ENCODE measurements at places on chromosomes 5 and 9.

- DNase-seq: no peak
Observed at GRCh38 chr5:66529182-66529581, 67.0 kb upstream of the MAST4 start.

DNA sequence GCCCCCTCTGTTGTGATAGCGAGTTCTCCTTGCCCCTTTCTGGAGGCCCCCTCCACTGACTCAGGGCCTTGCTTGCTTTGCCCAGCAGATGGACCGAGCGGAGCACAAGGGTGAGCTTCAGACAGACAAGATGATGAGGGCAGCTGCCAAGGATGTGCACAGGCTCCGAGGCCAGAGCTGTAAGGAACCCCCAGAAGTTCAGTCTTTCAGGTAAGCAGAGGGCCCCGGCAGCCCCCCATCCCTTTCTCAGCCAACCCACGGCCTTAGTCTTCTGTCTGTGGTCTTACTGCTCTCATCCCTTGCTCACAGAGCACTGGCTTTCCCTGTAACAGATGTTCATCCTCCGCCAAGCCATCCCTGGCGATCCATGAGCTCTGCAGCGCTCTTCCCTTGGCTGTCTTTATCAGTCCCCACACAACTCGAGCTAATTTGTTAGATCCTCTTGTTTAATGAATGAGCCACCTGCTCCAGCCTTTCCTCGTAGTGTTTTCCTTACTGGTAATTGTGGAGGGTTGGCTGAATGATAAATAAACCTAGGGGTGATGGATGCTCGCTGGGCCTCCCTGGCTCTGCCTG lies 18.4 kb upstream of the RARS1 start:
- no peak for DNase-seq

- DNase-seq: no peak
Observed at GRCh38 chr5:13278148-13278547, 666.3 kb downstream of the DNAH5 start.

- no peak for DNase-seq
Observed at GRCh38 chr9:4102078-4102477, 197.8 kb downstream of the GLIS3 start.

GRCh38 chr5:55517804-55518203 lies 17.0 kb downstream of the PLPP1 start:
- no peak for DNase-seq

- DNase-seq: no peak
Observed at GRCh38 chr9:135085830-135086546, 1.5 kb upstream of the OLFM1 start.

GRCh38 chr5:74199005-74199404 lies 441.5 kb downstream of the ENC1 start:
- DNase-seq: no peak

DNA sequence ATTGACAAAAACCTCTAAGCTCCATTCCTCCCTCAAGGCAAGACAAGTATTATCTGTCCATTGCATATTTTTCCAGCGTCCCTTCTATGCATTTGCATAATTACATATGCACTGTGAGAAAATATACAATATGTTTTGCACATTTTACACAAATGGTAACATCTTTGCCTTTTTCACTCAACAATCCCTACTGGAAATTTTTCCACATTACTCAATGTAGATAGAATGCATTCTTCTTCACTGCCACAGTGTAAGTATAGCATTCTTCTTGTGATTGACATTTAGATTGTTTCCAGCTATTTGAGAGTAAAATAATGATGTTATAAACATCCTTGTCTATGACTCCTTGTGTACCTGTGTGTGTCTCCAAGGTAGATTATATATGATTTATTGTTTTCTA lies 205.0 kb downstream of the SLIT3 start:
- DNase-seq: no peak

DNA sequence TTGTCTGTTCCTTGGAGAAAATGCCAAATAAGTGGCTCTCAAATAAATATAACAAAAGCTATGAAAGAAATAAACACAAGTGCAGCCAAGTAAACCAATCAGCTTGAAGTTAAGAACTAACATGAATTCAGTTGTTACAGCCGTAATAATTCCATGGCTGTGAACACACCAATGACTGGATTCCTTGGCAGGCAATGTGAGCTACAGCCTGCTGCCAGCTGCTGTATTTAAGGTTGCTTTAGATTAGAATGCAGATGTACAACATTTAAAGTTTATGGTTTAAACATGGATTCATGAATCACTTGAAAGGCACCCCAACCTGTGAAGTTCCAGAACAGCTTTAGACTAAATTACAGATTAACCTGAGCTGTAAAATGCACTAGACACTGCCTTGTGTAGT lies 626.4 kb upstream of the SEMA6A start:
- DNase-seq: no peak

GRCh38 chr9:119095072-119095471 lies 274.2 kb downstream of the BRINP1 start:
- DNase-seq: no peak

DNA sequence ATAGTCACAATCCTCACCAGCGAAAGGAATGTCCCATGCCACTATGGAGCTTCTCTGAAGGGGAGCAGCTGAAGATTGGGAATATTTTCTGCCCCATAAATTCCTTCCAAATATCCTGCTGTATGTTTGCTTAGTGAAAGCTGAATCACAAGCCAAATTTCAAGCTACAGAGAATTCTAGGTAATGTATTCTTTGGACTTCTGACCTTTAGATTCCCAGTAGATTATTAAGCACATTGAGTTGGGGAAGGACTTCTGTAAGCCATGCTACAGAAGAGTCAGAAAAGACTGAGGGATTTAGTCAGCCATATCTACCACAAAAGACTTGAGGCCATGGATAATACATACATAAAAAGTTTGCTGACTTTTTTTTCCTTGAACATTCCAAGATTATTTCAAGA lies 1342.0 kb upstream of the NUDT12 start:
- DNase-seq: no peak

GRCh38 chr5:73486119-73486899 lies 11.9 kb upstream of the BTF3 start:
- DNase-seq: no peak

- no peak for DNase-seq
Observed at GRCh38 chr5:154505567-154505966, 27.5 kb upstream of the HAND1 start.

DNA sequence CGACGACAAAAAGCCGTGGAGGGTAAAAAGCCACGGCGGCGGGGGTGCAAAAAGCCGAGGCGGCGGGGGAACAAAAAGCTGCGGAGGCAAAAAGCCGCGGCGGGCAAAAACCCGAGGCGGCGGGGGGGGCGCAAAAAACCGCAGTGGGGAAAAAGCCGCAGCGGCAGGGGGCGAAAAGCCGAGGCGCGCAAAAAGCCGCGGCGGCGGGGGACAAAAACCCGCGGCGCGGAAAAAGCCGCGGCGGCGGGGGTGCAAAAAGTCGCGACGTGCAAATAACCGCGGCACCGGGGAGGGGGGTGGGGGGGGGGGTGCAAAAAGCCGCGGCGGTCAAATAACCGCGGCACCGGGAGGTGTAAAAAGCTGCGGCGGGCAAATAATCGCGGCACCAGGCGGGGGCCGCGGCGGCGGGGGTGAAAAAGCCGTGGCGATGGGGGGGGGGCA lies 511.5 kb downstream of the FOXD4L5 start:
- DNase-seq: no peak

DNA sequence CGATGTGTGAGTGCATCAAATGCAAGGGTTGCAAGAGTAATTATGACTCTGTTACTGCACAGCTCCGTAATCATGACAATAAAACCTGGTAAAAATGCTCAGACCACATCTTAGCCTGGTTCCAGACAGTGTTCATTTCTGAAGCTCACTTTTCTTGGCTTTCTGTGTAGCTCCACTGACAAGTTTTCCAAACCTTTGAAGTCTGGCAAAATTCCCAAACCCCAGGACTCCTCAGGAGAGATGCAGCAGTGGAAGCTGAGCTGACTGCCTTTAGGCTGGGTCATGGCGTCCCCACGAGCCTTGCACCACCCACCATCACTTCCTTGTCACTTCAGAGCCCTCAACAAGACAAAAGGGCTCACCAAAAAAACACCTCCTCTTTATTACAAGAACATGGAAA lies 131.6 kb upstream of the TAS2R1 start:
- no peak for DNase-seq

DNA sequence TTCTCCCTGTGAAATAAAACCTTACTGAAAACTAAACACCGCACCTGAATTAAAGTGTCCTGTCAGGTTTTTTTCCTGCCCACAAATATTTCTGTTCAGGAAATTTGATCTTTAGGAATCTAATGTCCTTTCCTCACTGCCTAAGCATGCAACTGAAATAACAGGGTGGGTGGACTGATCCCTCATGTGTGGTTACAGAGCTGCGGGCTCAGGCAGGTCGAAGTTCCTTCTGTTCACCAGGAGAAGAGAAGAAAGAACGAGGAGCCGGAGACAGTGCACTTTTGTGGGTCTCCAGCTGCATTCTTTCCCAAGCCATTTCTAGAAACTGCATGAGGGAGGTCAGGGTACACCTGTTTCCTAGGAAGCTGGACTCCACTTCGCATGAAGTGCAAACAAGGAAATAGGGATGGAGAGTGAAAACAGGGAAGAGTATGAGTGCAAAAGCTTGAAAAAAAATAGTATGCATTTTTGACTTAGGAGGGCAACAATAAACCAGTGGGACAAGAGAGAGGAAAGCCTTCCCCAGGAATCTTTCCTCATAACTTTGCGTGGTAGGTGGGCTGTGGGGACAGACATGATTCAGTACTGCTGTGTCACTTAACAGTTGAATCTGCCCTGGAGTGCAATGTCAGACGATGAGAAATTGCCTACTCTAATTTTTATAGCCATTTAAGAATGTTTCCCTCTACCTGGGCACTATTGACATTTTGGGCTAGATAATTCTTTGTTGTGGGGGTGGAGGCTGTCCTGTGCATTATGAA lies 60.3 kb downstream of the GCNT1 start:
- no peak for DNase-seq

GRCh38 chr5:9632495-9632894 lies 2.3 kb upstream of the TAS2R1 start:
- no peak for DNase-seq

DNA sequence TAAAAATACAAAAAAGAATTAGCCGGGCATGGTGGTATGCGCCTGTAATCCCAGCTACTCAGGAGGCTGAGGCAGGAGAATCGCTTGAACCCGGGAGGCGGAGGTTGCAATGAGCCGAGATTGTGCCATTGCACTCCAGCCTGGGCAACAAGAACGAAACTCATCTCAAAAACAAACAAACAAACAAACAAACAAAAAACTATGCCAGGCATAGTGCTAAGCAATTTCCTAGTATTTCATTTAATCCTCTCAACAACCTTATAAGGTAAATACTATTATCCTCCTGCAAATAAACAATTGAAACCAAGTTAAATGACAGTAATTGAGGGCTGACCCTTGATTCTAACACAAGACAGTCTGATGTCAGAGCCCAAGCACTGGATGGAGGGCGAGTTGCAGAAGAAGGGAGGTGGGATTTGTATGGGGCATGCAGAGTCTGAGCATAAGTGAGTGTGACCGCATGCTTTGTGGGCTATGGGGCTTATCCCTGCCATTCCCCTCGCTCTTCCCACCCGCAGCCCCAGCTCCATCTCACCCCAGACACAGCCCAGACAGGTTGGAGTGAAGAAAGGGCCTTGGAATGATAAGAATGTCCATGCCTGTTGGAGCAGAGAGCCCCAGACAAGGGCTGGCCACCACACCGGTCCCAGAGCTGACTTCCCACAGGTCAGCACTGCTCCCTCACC lies 24.3 kb upstream of the RPS14 start:
- no peak for DNase-seq

DNA sequence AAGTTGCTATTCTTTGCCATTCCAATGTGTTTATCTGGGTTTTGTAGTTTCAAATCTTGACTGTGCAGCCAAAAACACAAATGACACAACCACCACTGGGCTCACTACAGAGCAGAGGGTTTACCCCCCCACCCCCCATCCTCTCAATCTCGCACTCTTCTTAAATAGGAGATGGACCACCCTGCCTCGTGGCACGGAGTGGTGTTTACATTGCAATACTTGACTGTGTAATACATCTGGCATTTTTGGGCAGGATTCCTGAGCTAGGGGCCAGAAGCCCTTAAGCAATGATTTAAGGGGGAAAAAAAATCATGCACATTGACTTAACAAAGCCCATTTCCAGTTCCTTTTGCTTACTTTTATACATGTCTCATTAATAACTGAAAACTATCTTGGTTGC lies 19.0 kb downstream of the PTCH1 start:
- DNase-seq: no peak

DNA sequence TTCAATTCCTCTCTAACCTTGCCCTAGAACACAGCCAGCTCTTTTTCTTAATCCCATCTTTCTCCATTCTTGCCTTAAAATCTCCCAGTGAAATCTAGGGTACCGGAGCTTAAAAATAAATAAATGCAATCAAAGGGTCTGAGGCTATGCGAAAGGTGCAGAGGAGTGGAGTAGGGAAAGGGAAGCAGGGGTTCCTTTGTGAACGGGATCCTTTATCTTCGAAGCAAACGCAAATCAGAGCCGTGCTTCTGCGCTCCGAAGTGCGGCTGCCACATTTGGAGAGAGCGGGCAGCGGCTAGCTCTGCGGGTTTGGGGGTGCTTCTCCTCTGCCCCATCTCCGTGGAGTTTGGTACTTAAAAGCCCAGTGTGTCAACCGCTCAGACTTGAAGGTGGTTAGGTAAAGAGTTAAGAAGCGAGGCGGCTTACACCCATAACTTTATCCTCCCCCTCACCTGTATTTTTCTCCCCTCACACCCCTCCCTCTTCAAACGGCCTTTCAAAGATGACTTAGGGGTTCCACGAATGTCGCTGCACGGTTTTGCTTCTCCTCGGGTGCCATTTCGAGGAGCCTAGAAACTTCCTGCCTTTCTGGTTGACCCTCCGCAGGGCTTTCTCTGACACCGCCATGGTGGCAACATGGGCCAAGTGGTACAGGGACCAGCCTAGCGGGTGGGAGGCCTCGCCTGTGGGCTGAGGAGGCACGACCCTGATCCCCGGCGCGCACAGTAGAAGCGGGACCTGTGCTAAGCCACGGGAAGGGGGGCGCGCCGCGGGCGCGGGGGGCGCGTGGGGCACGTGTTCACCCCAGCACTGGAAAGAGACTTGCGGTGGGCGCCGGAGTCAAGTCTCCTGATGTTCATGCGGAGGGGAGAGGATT lies 31.7 kb upstream of the NFIB start:
- no peak for DNase-seq

DNA sequence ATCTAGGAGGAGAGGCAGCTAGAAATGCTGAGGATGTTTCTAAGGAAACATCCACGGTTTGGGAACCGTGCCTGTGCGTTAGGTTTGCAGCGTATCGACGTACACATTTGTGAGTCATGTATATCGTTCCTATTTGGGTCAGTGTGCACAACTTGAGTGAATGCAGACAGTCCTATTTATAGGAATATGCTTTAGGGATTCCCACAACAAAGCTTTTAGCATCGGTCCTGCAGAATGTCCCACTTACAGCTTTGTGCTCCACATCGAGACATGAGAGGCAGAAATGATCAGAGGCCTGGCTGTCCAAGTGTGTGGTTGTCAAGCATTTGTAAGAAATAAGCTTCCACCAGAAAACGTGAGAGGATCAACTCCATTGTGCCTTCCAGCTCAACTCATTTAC lies 1282.7 kb upstream of the WWC1 start:
- DNase-seq: no peak

GRCh38 chr9:129783516-129784361 lies 19.2 kb upstream of the TOR1B start:
- peak; percentile 51 for DNase-seq

GRCh38 chr5:150458802-150459557 lies 9.4 kb upstream of the RPS14 start:
- DNase-seq: peak; percentile 78

GRCh38 chr5:90655423-90655822 lies 96.8 kb downstream of the ADGRV1 start:
- no peak for DNase-seq

All from activated CD8-positive, alpha-beta memory T cell treated with anti-CD3 and anti-CD28 coated beads for 4 hours (primary cell).